T-helper 2 cell treated with Interferon-gamma antibody and Interleukin-4, amounts not matched to agents 5 μg/mL and 100 μg/mL, for 36 hours (primary cell): ENCODE measurements at places on chromosomes 13 and 19.

GRCh38 chr19:12364391-12365235, 870 bp downstream of the ZNF442 start:
- no peak for DNase-seq

DNA sequence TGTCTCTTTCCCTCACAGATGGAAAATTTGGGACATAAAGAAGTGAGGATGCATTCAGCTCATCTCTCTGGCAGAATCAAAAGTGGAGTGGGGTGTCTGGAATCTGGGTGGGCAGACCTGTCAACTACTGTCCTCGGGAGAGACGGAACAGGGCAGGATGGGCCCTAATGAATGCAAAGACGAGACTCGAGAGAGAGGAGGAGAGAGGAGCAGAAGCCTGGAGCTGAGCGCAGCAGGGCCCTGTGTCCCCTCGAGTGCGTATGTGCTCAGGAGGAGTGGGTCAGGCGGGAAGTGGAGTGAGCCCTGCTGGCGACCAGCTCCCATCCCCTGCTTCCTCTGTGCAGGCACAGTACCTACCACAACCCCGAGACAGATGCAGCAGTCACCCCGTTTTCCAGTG, 78.9 kb downstream of the TEX29 start:
- no peak for DNase-seq

DNA sequence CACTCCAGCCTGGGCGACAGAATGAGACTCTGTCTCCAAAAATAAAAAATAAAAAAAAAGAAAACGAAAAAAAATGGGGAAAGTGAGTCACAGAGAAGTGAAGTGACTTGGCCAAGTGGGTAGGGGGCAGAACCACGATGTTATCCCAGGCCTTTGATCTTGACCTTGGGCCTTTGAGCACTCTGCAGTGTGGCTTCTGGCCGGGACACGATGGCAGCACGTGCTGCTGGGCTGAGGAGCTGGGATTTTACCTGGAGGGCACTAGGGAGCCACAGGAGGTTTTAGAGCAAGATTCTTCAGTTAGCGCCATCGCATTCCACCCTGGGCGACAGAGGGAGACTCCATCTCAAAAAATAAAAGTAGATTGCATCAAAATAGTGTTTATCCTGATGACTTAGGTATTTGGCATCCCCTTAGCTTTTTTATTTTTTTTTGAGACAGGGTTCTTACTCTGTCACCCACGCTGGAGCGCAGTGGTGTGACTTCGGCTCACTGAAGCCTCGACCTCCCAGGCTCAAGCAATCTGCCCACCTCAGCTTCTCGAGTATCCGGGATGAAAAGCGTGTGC, 4.3 kb upstream of the TLE5 start:
- no peak for DNase-seq

GRCh38 chr13:39415008-39415802, 187.8 kb downstream of the LHFPL6 start:
- DNase-seq = no peak

GRCh38 chr13:45063261-45063860, 56.9 kb upstream of the GTF2F2 start:
- no peak for DNase-seq

DNA sequence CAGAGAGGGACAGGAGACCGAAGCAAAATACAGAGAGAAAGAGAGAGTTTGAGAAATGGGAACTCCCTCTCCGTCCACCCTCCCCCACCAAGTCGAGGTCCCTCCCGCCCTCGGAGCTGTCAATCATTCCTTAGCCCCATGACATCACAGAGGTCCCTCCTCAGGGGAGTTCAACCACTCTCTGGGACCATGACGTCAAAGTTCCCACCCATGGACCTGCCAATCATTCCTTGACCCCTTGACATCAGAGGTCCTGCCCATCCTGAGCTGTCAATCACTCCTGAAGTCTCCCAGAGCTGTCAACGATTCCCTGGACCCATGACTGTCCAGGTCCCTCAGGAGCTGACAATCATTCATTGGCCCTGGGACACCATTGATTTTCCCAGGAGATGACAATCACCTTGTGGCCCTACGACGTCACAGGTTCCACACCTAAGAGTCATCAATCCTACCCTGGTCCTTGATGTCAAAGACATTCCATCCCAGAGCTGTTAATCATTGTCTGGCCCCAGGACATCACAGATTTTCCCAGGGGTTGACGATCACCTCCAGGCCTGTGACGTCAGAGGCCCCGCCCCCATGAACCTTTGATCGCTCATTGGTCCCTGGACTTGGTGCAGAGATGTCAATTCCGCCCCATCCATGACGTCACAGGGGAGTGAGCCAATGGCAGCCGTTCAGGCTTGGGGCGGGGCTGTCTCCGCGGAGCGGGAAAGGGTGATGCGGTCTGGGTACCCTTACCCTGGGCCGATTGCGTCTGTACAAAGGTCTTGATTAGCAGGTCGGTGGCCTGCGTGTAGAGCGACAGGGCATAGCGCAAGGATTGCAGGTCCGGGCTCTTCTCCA, 61.7 kb downstream of the COLGALT1 start:
- no peak for DNase-seq

GRCh38 chr13:71704656-71705055, 162.3 kb downstream of the DACH1 start:
- DNase-seq = no peak

DNA sequence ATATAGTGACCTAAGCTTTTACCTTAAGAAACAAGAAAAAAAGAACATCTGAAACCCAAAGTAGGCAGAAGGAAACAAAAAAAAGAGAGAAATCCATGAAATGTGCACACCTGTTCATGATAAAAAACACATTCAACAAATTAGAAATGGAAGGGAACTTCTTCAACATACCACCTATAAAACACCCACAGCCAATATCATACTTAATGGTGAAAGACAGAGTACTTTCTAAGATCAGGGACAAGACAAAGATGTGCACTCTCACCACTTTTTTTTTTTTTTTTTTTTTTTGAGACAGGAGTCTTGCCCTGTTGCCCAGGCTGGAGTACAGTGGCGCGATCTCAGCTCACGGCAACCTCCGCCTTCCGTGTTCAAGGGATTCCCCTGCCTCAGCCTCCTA, 29.2 kb downstream of the ZNF45 start:
- DNase-seq = no peak

- no peak for DNase-seq
These were observed 120.0 kb downstream of the CCNA1 start for GRCh38 chr13:36552334-36552733.

DNA sequence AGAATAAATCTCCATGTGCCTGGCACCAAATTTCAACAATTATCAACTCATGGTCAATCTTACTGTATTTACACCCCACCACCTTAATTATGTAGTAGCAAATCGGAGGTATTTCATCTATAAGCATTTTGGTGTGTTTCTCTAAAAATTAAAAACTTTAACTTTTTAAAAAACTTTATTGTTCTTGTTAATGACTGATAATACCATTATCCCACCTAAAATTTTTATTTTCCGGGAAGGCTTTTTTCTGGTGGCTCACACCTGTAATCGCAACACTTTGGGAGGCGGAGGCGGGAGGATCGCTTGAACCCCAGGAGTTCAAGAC, 453 bp upstream of the PDCD2L start:
- DNase-seq = no peak

DNA sequence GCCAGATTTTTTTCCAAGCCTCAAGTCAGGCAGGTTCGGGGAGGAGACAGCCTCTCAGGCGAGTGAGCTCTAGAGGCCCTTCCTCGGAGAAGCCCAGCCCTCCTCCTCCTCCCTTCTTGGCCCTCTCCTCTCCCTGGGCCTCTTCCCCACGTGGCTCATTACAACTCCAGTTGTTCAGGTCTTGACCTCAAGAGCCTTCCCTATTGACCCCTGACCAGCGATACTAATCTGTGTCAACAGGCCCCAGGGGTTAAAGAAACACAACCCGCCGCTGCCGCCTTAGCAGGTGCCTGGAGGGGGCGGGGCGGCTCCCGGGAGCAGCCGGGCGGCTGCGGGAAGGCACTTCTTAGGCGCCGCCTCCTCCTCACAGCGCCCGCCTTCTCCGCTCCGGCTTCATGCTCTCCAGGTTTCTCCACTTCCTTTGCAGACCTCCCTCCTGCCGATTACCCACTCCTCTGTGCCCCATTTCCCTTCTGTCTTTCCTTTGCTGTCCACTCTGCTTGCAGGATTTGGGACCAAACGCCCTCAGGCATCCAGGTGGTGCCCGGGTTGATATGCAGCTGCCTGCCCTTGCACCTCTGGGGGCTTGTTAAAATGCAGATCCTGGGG, 51.0 kb downstream of the LYL1 start:
- DNase-seq = peak; percentile 7

DNA sequence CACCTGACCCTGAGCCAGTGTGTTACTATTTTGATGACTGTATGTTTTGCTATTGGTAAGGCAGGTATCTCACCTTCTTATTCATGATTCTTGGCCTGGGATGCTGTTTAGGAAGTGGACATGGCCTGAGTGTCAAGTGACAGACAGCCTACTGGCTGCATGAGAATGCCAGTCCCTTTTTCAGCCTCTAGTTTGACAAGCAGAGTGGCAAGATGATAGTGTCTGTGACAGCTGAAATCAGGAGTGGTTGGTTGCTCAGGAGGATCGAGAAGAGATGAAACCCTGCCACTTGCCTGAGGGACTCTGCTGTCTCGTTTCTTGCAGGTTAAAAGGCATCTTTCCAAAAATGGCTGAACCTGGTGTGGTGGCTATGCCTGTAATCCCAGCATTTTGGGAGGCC, 7.1 kb upstream of the ELOF1 start:
- DNase-seq = no peak

DNA sequence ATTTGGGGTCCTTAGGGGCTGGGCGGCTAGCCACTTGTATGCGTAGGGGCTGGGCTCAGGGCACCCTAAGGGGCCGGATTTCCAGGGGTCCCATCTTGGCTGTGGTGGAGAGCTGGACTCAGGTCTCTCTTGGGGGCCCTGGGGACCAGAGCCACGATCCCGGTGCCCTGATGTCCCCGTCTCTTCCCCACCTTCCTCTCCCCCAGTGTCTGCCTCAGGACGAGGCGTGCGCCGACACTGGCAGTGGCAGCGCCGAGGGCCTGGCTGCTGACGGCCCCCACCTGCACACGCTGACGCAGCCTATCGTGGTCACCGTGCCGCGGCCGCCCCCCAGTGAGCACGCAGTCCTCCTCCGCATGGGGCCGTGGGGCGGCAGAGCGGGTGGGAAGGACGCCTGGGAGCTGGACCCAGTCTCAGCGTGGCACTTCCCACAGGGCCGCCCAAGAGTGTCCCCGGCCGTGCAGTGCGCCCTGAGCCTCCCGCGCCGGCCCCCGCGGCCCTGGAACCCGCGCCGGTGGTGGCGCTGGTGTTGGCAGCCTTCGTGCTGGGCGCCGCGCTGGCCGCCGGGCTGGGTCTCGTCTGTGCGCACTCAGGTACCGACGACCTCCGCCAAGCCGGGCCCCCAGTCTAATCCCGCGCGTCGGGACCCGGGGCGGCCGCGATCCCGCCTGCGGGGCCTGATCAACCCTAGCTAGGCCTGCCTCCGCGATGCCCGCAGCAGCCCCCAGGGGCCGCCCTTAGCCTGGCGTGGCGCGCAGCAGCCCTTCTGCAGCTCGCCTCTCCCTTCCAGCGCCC, 2.7 kb upstream of the SNAPC2 start:
- DNase-seq = peak; percentile 57

DNA sequence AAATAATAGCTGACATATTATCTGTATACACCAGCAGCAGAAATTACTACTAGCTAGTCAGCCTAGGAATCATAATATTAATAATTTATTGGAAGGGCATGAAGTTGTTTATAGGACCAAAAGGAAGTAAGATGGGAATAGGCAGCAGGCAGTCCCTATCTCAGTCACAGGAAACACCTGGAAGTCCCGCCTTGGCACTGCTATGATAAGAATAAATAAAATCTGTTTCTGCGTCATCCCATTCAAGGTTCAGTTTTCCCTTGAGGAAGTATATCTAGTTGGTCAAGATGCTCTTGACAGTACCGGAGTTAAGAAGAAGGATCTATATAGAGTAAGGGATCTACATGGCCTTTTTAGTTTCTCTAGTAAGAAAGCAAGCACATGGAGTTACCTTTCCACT, 830.8 kb downstream of the DIAPH3 start:
- DNase-seq = no peak

- no peak for DNase-seq
These were observed 6.8 kb downstream of the SLC8A2 start for GRCh38 chr19:47464675-47465419.

- no peak for DNase-seq
These were observed 29.7 kb upstream of the FAM216B start for GRCh38 chr13:42751693-42752092.

- peak; percentile 19 for DNase-seq
These were observed 1.4 kb upstream of the MEGF8 start for GRCh38 chr19:42323852-42324654.

DNA sequence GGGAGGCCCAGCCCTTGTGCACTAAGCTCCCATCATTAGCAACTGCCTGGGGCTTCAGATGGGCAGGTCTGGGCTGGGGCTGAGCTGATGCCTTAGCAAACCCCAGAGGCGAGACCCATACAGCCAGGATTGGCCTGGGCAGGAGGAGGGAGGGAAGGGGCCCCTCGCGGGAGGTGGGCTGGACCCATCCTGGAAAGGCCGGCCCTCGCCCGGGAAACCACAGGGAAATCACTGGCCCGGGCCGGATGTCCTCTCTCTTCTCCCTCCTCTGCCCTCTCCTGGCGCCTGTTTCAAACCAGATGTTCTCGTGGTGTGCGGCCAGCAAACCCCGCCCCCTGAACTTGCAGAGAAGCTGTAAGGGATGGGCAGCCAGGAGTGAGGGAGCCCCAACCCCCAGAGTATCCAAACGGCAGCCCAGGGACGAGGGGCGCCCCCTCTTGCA, 43.1 kb downstream of the TMEM255B start:
- DNase-seq = no peak

- DNase-seq = no peak
These were observed 214.8 kb downstream of the COG6 start for GRCh38 chr13:39870197-39870747.

- DNase-seq = no peak
These were observed 3.1 kb downstream of the C19orf25 start for GRCh38 chr19:1475751-1476437.

- no peak for DNase-seq
These were observed 39.5 kb upstream of the SMAD9 start for GRCh38 chr13:36959456-36960116.

GRCh38 chr19:8209462-8210378, 550 bp downstream of the CERS4 start:
- DNase-seq = peak; percentile 82

DNA sequence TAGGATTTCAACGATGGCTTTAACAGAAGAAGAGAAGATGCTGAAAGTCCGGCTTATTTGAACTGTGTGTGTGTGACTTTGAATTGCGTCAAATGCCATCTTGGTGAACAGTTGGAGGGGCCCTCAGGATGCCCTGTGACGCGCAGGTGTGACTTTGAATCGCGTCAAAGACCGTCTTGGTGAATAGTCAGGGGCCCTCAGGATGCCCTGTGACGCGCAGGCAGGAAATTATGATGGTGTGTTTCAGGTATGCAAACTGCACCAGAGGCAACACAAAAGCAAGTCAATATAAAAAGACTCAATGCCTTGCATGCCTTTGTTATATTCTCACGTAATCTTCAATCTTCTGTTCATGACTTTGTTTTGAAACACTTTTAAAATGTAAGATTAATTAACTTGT, 29.2 kb downstream of the ATP11A start:
- no peak for DNase-seq

- DNase-seq = no peak
These were observed 121.9 kb upstream of the GJB6 start for GRCh38 chr13:20353973-20354372.

GRCh38 chr13:95627590-95627989, 16.9 kb downstream of the DZIP1 start:
- no peak for DNase-seq

GRCh38 chr13:75327135-75327510, 154.8 kb downstream of the TBC1D4 start:
- DNase-seq = no peak

GRCh38 chr13:80054806-80055205, 286.1 kb downstream of the SPRY2 start:
- DNase-seq = no peak
